Stimulated activated CD4-positive, alpha-beta T cell treated with anti-CD3 and anti-CD28 coated beads, Interleukin-15, amount 100 ng/mL, for 48 hours (primary cell): ENCODE measurements at places on chromosomes 2 and 18.
A peak's percentile ranks its signal among the peaks of the same experiment; 100 is the strongest.

DNA sequence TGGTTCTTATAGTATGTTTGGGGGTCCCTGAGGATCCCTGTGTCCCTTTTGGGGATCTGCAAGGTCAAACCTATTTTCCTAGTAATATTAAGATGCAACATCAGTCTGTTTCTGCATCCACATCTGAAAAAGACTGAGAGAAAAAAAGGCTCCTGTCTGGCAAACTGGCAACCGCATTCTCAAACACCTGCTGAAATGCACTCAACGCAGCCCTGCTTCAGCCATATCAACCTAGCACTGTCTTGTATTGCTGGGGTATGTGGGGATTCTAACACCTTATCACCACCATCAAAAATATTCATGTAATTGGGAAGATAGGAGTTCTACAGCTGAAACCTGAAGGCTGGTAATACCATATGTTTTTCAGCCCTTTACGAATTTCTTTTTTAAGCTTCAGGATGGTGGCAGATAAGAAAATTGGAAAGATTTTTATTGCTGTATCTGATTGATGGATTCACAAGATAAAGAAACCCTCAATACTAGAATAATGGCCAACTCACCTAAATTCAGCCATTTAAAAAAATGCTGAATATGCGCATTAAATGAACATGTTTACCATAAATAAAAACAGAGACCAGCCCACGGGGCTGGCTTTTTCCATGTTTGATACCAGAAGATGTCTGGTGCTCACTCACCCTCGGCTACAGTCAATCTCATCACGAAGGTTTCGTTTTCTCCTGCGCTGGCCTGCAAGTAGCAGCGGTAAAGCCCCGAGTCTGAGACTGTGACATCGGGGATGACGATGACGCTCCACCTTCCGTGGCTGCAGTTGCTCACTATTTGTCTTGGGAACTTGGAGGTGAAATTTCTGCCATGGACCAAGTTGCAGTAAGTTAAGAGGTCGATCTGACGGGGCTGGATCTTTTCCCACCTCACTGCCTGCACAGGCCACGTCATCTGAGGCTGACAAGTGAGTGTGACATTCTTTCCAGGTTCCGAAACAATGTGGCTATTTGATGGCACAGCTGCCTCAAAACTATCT lies 52.3 kb downstream of the CD226 start:
- no peak for DNase-seq

GRCh38 chr2:230944123-230944653 lies 19.1 kb upstream of the GPR55 start:
- peak; percentile 48 for DNase-seq

DNA sequence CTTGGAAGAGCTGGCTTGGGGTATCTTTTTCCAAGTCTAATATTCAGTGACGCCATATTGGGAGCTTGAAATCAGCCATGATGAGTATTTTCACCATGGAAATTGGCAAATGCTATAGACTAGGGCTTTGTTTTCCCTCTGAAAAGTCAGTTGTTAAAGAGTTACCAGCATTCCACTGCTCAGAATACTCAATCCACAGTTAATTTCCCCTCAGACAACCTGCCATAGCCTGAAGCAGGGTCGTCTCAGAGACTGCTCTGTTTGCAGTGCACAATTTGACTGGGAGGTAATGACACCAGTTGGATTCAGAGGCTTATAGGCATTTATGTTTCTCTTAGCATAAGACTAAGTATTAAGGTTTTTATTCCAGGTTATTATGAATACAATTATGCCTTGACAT lies 35.5 kb upstream of the TMEM200C start:
- DNase-seq: no peak

DNA sequence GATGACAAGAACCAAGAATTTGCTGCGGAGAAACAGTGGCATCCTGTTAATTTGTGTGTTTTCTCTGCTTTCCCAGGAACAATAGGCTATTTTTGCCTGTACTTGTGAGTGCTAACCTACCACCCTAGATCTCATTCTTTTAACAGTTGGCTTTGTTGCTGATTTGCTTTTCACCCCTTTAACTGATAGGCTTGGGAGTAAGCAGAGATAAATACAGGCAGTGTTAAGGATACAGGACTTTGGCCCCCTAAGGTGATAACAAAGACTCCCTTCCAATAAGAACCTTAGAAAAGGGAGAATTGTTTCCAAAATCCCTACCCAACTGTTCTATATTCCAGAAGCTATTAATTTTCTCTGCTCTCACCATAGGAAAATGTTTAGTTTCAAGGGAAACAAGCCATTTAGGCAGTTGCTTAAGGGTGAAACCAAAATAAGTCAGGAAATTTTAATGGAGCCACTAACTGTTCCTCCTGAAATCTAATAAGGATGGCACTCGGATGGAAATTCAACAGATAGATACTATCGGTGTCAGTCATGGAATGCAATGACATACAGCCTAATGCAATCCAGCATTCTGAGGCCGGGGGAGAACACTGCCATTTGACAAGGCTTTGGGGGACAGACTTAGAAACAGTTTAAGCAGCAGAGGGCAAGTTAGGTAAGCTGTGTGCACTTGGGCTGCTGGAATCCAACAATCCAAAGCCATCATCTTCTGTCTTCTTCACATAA lies 238.8 kb downstream of the RNF152 start:
- no peak for DNase-seq

- DNase-seq: peak; percentile 64
Observed at GRCh38 chr2:25951071-25951547, 31.2 kb downstream of the KIF3C start.

GRCh38 chr18:75277610-75277928 lies 67.0 kb downstream of the TSHZ1 start:
- DNase-seq: no peak

- no peak for DNase-seq
Observed at GRCh38 chr2:85291425-85292023, 36.3 kb downstream of the TGOLN2 start.

DNA sequence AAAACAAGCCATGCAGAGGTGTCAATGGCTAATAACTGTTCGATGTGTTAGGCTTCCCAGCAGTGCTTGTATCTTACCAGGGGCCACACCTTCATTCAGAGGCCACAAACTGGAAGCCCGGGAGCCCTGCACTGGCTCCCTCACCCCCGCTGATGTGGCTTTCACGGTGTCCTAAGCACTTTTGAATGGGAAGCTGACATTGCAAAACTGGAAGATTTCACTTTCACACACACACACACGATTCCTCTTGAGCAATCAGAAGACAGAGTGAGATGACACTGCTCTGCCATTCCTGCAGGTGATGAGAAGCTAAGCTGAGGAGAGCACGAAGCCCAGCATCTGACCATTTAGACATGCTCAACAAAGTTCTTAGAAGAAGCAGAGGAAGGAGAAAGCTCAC lies 8.6 kb upstream of the ZNF407 start:
- no peak for DNase-seq

DNA sequence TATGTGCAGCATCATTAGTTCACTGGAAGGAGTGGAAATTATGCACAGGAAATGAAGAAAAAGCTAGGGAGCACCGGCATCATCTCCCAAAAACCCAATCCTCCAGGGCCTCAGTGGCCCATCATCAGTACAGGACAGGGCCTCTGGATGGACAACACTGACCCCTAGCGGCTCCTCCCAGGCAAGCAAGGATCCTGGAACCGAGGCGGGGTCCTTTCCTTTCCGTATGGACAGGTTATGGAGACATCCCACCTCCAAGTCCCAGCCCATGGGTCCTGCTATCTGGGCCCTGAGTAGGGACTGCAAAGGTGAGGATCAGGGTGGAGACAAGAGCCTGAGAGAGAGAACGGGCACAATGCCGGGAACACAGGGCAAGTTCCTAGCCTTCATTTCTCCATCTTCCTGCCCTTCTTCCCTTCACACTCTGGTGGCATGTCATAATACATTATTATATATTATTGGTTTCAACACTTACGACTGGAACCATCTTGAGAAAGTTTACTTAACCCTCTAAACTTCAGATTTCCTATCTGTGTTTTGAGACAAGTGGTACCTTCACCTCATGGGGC lies 68.2 kb downstream of the ZNF516 start:
- no peak for DNase-seq

GRCh38 chr2:56681659-56682396 lies 498.0 kb downstream of the CCDC85A start:
- no peak for DNase-seq

GRCh38 chr2:43657241-43657640 lies 19.0 kb downstream of the C1GALT1C1L start:
- DNase-seq: no peak

GRCh38 chr18:10059610-10060468 lies 146.0 kb downstream of the VAPA start:
- DNase-seq: no peak

GRCh38 chr2:108612153-108612513 lies 77.9 kb downstream of the LIMS1 start:
- DNase-seq: no peak

DNA sequence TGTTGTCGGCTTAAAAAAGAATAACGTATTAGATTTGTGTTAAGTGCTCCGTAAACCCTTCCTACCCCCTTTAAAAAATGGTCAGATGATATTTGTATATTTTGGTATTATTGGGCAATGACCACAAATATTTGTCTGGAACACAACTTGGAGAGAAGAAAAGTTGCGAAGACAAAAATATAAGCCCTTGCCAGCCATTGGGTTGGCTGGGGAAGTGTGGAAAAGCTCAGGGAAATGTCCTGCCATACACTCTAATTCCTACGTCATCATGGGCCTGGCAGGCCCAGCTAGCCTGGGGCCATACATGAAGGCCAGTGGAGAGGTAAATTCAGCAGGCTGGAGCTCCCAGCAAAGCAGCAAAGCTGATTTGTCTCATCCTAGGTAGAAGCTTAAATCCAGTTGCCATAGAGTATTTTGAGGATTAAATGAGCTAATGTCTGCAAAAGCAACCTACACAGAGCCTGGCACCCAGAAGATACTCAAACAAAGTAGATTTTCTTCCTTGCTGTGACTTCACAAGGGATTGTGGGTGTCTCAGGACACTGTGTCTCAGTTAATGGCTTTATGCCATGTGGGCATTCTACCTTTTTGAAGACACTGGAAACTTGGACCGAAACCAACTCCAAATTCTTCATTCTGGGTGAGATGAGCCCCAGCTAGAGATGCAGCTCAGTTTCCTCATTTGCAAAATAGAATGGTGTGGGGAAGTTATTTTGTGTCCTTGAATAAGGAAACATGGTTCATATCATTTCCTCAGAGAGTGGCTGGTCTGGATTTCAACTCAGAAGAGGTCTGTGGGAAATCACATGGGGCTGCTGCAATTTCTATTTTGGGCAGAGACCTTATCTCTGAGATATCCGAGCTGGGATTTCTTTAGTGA lies 87.9 kb upstream of the MAP4K3 start:
- DNase-seq: no peak

DNA sequence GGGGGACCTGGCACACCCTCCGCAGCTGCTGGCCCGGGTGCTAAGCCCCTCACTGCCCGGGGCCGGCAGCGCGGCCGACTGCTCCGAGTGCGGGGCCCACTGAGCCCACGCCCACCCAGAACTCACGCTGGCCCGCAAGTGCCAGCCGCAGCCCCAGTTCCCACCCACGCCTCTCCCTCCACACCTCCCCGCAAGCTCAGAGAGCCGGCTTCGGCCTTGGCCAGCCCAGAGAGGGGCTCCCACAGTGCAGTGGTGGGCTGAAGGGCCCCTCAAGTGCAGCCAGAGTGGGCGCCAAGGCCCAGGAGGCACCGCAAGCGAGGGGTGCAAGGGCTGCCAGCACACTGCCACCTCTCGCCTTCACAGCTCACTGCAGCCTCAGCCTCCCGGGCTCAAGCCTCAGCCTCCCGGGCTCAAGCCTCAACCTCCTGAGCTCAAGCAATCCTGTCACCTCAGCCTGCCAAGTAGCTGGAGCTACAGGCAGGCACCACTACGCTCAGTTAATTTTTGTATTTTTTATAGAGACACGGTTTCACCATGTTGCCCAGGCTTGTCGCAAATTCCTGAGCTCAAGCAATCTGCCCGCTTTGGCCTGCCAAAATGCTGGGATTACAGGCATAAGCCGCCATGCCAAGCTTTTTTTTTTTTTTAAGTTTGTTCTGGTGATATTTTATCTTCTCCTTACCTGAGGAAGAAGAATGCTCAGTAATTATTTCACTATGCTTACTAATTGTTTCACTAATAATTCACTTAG lies 71.7 kb upstream of the CDCA7 start:
- DNase-seq: no peak
